ENCODE measurements at places on chromosomes 11 and 22. TPM values are rescaled to one million over a fixed set of nuclear protein-coding genes. Genes with fewer than 3 reads are reported as not detected.

GRCh38 chr11:47854667-47855066 lies 6.5 kb upstream of the NUP160 start:
- DNase-seq: no peak

GRCh38 chr11:104997288-104997687 lies 25.7 kb downstream of the CASP5 start:
- DNase-seq: peak; percentile 1

DNA sequence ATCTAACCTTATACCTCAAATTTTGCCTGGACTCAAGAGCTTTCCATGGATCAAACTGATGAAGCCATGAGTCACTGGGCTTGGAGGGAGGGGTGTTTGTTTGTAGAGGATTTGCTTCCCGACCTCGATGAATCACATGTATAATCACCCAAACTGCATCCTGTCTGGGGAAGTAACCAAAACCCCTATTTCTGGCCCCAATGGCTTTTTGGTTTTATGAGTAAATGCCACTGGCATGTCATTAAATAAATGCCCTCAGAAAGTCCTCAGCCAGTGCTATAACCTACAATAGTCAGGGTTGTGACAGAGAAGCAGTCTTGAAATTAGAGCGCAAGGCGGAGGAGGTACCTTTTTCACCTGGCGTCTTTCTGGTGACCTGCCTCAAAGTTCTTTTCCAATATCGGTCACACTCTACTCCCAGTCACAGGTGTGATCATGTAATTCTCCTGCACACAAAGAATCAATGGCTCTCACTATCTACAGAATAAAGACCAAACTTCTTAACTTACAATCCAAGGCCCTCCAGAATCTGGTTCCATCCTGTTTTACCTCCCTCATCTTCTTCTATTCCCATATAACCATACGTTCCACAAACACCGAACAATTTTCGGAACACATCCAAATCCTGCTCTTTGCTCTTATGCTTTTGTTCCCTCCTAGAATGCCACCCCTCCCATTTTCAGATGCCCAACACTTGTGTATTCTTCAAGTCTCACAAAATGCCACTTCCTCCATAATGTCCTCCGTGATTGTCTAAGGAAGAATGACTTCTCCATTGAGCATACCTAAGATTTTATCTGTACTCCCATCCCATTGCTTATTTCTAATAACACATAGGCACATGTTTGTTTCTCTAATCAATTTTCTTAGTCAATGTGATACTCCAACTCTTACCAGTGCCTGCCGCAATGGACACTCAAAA lies 81.3 kb upstream of the BLID start:
- DNase-seq: peak; percentile 96

NXPE4 gene
- not detected for total RNA-seq

CCDC15 gene
- total RNA-seq: 3.8 TPM

DNA sequence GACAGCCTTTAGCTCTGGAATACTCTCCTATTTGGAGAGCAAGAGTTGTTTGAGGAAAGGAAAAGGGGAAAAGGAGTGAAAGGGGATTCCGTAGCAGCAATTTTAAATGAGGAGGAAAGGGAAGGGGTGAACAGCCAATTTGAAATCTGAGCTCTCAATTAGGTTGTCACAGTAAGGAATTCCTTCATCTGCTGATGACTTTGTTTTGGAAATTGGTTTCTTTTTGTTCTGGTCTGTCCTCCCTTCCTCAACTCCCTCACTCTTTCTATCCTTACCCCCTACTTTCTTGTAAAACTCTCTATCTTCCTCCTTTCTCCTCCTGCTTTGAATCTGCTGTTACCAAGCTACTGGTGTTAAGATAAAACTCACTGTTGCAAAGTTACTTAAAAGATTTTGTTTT lies 1155.6 kb downstream of the DLG2 start:
- no peak for DNase-seq

DNA sequence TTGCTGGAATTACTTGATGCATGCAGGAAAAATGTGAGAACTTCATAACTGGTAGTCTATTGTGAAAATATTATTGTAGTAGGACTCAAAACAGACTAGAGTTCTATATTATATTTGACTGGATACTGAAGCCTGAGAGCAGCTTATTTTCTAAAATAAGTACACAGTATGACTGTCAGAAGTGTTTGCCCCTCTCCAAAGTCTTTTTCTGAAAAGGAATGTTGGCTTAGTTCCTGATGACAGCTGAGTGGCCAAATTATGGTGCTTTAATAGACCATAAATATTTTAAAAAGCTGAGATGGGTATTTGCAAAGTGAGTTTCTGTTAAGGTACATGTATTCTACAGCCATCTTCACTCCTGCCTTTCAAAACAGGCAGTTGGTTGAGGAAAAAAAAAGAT lies 13.1 kb downstream of the ZBED5 start:
- no peak for DNase-seq

- no peak for DNase-seq
Observed at GRCh38 chr11:100602716-100603115, 84.4 kb upstream of the ARHGAP42 start.

- DNase-seq: no peak
Observed at GRCh38 chr11:115665175-115665821, 161.1 kb upstream of the CADM1 start.

DNA sequence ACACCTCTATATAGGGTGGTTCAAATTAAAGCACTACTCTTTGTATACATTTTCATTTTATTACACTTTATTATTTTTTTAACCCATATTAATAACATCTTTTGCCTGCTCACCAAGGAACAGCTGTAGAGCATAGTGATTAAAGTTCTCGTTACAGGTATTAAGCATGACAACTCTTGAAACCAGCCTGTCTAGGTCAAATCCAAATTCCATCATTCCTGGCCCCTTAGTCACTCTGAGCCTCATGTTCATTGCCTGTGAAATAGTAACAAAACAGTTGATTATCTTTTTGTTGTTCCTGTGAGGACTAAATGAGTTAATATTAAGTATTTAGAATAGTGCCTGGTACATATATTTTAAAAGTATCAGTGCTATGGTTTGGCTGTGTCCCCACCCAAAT lies 334.5 kb downstream of the RAB38 start:
- no peak for DNase-seq

SEC14L2 gene
- 28.8 TPM for total RNA-seq

GRCh38 chr11:61020551-61021235 lies 49.2 kb downstream of the CD6 start:
- no peak for DNase-seq

DNA sequence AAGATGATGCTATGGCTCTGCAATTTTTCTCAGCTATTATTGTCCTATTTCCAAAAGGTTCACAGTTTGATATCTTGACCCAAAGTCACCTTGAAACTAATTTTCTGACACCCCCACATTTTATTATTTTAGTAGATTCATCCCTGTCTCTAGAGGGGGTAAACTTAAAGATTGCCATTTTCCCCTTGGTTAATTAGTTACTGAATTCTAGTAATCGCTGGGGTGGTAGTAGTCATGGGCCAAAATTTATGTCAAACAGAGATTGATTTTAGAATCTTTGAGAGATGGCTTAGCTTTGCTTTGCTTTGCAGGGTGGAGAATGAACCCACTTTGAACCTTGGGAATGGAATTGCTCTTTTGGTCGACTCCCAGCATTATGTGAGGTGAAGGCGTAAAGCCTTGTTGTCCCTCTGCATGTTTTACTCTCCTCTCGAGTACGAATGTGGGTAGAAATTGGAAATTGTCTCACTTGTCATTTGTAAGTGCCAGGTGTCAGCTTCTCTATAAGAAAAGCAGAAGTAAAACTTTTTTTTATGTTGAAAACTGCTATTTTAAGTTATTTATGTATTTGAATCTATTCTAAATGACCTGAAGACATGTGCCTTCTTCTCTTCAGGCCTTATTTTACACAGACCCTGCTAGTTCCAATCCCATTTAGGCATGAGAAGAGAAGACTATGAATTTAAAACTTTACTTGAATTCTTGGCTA lies 42.4 kb upstream of the RCE1 start:
- DNase-seq: no peak

PIH1D2 gene
- total RNA-seq: 1.8 TPM

GRCh38 chr22:39348909-39349505 lies 784 bp upstream of the SYNGR1 start:
- DNase-seq: no peak

DNA sequence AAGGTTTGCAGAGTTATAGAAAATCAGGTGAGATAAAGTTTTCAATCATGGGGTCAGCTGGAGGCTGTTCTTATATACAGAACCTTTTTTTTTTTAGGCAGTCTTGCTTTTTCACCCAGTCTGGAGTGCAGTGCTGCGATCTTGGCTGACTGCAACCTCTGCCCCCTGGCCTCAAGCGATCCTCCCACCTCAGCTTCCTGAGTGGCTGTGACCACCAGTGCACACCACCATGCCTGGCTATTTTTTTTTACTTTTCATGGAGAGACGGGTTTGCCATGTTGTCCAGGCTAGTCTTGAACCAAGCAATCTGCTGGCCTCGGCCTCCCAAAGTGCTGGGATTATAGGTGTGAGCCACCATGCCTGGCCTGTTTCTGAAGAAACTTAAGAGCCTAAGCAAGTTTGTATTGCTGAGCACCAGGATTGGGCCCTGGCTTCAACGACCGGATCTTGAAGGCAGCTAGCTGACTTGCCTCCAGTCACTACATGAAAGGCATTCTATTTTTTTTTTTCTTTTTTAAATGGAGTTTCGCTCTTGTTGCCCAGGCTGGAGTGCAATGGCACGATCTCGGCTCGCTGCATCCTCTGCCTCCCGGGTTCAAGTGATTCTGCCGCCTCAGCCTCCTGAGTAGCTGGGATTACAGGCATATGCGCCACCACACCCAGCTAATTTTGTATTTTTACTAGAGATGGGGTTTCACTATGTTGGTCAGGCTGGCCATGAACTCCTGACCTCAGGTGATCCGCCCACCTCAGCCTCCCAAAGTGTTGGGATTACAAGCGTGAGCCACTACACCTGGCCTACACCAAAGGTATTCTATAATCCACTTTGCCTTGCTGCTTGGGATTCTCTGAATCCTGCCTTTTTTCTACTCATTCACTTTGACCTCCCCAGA lies 7.6 kb downstream of the XBP1 start:
- no peak for DNase-seq

DNA sequence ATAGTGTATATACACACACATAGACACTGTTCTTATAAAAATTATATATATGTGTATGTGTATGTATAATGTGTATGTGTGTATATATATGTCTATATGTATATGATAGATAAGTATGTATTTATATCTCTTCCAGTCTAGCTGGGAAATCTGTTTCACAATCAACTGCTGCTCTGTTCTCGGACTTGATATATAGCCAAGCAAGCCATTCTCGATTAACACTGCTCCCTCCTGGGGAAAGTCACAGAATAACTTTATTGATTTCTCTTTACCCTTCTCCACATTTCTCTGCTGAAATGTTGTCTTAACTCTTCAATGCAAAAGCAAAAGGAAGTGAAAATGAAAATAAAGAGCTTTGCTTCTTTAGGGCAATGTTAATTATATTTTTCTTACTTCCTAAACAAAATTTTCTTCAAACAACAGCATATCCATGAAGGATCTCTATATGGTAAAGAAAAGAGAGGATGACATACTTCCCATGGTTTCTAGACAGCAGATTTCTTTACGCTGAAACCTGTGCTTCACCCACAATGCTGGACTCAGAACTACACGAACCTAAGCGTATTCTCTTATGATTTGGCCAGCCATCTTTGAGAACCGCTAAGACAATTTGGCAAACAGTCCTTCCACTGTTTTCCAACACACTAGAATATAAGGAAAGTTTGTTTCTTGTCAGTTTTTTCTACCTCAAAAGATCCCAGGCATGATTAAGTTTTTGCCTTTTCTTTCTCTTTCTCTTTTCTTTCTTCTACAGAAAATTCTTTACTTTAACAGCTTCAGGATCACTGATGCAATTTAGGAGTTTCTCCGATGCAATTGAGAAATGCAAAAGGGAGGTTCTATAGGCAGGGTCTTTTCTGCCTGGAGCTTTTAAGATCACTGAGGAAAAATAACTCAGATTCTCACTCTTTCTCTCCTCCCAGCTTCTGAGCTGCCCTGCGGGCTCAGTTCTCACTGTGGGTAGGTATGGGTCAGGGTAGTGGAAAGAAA lies 1.9 kb downstream of the BLID start:
- no peak for DNase-seq

OR51B2 gene
- not detected for total RNA-seq

HTATIP2 gene
- 57.6 TPM for total RNA-seq

- no peak for DNase-seq
Observed at GRCh38 chr22:20131597-20131858, at the start of gene ZDHHC8. ZDHHC8 (plus strand) TSS chr22:20131804; CDS start chr22:20131948, 144 bp downstream.

ASCL2 gene
- total RNA-seq: not detected

DNA sequence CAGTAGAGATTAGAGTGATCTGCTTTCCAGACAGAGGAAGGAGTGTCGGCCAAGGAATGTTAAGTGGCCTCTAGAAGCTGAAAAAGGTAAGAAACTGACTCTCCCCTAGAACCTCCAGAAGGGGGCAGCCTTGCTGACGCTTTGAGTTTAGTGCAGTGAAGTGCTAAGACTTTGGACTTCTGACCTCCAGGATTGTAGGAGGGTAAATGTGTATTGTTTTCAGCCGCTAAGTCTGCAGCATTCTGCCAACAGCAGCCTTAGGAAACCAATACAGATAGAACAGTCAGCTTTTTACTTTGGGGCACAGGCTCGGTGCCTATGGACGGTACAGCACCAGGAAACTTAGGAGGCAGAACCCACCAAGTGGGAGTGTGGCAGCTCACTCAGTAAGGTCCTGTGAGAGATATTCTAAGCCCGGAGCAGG lies 3.6 kb upstream of the TBC1D22A start:
- peak; percentile 82 for DNase-seq

DDI1 gene
- total RNA-seq: not detected

DNA sequence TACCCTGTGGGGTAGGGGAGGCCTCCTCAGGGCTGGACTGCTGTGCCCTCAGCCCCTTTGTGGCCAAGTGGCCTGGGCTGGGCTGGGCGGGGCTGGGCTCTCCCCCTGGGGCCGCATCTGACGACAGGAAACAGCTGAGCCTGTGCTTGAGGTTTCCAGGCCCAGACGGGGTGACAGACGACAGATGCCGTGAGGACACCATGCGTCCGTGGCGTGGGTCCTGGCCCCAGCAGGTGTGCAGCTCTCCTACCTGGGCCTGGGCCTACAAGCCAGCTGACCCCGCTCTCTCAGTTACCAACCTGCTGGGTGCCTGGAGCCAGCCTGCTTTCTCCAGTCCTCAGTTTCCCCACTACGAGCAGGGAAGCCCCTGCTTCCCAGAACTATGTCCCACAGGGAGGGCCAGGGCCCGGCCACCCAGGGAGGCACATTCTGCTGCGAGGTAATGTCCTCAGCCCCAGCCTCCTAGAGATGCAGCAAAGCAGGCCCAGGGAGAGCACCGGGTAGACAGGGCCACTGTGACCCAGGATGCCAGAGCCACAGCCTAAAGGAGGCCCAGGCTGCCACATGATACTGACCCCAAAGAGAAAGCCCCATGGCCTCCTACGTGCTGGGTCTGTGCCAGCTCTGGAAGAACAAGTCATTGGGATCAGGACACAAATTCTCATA lies 181.3 kb downstream of the IGLL1 start:
- DNase-seq: no peak

- DNase-seq: no peak
Observed at GRCh38 chr22:20433191-20433590, 4.4 kb downstream of the SCARF2 start.
